ENCODE measurements at places on chromosomes 1 and 21.
A peak's percentile ranks its signal among the peaks of the same experiment; 100 is the strongest.

- no peak for DNase-seq
These were observed 209.6 kb downstream of the NUF2 start for GRCh38 chr1:163531345-163531744.

GRCh38 chr1:81208441-81208840, 592.3 kb upstream of the ADGRL2 start:
- DNase-seq: no peak

DNA sequence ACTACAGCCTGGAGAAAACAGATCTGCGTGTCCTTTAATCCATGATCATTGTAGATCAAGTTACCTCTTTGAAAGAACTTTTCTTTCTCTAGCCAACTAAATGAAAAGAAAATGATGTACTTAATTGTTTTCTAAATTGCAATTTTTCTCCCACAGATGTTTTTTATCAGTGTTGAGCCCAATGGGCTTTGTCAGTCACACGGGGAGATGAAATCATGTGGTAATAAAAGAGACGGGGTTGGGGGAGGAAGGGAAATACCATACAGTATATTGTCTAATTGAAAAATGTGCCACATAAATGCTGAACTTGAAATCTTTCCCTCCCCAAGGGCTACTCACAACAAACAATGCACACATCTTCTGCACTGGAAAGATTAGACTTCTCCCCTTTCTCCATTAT, 58.4 kb downstream of the NTMT2 start:
- no peak for DNase-seq

DNA sequence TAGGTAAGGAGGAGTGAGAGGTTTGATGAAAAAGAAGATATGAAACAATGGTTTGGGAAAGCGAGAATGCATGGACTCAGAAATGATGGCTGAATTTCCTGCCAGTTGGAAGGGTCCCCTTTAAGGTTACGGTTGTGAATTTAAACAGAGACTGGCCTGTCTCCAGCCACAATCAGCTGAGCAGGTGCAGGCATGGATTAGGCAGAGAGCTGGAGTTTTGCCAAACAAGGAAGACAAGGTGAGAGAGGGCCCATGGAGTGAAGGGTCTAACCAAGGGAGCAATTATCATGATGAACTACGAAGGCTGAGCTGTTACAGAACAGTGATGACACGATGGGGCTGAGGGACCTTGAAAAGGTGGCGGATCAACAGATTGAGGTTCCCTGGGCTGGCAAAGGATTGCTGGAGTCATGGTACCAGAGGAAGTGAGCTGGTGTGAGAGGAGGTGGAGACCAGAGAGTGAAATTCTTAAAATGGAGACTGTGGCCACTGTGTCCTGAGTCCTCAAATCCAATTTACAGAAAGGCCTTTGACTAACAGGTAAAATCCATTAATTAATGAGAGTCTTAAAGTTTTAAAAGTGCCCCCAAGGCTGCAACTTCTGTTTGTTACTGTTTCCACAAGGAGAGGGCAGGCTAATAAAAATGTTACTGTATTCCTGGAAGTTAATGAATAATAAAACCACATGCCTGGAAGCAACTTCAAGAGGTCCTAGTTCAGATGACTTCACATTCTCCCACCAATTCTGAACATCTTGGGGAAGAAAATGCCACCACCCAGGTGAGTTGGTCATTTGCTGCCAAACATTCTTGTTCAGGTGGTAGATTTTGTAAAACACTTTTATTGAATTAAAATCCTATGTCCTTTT, 41.5 kb downstream of the LHX9 start:
- DNase-seq: no peak

GRCh38 chr1:150909585-150910180, 16.5 kb upstream of the SETDB1 start:
- DNase-seq: no peak

- no peak for DNase-seq
These were observed 53.3 kb upstream of the TSPAN2 start for GRCh38 chr1:115142616-115143015.

GRCh38 chr1:14787604-14788003, 189.1 kb downstream of the KAZN start:
- DNase-seq: no peak

- no peak for DNase-seq
These were observed 9.0 kb upstream of the DMRTB1 start for GRCh38 chr1:53450225-53450624.

GRCh38 chr1:209759829-209760359, 4.0 kb downstream of the TRAF3IP3 start:
- no peak for DNase-seq

DNA sequence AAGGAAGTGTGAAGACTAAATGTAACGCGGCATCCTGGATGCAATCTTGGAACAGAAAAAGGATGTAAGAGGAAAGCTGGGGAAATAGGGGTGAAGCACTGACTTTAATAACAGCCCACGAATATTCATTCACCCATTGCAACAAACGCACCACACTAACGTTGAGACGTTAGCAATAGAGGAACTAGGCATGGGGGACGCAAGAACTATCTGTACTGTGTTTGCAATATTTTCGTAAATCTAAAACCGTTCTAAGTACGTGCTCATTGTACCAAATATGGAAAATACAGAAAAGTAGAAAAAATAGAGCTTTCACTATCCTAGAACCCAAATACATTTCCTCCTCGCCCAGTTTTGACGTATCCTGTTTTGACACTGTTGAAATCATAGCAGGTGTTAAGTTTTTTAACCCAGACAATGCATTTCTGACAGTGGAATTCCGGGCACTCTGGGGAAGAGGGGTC, 3.9 kb downstream of the LAPTM5 start:
- no peak for DNase-seq

DNA sequence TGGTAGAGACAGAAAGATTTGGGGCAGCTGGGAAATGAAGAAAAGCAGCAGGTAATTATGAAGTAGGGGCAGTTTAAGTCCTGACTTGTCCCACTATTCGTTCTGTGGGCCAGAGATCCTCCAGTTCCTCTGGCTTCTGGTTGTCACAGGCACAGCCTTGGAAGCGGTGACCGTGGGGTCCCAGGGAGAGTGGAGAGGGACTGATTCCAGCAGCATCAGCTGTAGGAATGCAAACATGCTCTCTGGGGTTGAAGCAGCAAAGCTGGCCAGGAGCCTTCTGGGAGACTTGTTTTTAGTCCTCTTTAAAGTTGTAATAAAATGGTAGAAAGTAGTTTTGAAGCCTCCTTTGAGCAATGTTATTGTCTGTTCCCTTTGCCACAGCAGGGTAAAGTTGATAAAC, 488.0 kb downstream of the LMO4 start:
- DNase-seq: no peak

DNA sequence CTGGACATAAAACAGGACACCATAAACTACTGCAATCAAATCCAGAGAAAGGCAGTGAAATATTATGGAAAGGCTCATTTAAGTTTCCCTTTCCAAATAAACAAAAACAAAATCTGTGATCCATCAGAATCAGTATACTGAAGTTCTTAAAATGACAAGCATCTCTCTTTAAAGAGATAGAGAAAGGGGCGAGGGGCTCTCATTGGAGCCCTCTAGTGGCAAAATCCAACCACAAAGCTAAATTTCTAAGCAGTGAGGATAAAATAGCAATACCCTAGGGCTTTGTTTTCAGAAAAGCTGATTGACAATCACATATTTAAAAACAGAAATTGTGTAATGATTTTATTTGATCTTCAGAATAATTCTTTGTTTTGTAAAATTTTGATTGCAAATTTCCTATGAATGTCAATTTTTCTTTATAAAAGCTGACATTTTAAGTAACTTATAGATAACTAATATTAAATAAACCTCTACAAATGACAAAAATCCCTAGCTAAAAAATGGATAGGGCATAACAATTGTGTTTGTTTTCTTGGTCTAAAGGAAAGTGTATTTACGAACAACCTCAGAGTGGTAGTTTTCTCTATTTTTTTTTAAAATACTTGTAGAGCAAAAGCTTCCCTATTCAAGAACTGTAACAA, 138.2 kb downstream of the COL24A1 start:
- DNase-seq: no peak

DNA sequence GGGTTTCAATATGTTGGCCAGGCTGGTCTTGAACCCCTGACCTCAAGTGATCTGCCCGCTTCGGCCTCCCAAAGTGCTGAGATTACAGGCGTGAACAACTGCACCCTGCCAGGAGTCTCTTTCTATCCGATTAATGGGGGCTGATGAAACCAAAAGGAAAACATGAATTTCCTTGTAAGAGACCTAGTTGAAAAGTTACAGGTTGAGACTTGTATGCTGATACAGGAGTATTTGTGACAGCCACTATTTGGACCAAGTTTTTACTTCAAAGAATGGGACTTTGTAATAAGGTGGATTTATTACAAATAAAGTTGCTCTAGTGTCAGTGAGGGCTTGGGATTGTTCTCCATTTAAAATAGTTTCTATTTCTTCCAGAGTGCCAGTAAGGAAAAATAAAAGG, 43.6 kb upstream of the TMEM61 start:
- DNase-seq: no peak

- no peak for DNase-seq
These were observed 69.6 kb downstream of the SDCCAG8 start for GRCh38 chr1:243325305-243325890.

GRCh38 chr1:117652421-117652820, 46.6 kb downstream of the TENT5C start:
- no peak for DNase-seq

DNA sequence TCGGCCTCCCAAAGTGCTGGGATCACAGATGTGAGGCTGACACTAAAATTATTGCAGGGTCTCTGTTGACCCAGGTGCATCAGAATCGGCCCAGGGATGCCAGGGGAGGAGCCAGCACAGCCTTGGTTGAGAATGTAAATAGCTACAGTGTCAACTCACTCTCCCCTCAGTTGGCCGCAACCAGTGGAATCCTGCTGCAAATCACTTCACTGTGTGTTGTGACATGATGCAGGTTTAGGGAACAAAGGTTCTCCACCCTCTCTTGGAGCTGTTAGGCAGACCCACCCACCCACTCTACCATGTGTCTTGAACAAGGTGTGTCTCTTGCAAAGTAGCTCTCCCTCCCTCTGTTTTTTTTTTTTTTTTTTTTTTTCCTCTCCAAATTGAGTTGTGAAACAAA, 60.5 kb upstream of the SOD1 start:
- DNase-seq: peak; percentile 22

GRCh38 chr1:87410776-87411480, 82.2 kb downstream of the LMO4 start:
- DNase-seq: peak; percentile 97

DNA sequence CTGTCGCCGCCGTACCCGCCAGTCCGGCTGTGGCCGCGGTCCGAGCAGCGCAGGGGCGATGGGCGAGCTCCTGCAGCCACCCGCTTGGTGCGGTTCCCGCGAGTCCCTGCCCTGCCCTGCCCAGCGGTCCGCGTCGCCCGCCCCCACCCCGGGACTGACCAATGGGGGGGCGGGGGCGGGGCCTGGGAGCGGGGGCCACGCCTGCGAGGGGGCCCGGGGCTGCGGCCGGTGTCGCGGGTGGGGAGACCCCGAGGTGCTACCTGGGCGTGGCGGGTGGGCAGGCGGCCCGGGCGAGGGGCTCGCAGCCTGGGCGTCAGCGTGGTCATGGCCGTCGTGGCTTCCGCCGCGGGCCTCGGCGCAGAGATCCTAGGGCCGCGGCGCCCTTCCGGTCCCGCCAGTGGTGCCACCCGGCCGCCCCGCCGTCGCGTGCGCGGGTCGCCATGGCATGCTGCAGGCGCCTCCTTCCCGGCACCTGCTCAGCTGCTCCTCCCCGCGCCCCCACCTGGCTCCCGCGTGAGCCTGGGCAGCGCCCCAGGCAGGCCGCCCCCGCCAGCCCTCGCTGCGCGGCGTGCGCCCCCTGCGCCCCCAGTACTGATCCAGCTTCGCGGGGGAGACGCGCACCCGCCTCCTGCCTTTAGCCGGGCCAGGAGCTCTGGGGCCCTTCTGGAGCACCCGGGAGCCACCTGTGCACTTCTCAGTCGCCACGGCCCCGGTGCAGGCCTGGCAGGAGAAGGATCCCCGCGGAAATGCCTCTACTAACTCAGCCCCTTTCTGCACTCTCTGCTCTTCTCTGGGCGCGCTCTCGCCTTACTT, at the start of gene BMP8B:
Gene BMP8B, minus strand, starts transcription at position 108 of the 813 bp plus-strand sequence. CDS start 380 bp downstream, outside the sequence.
- peak; percentile 80 for DNase-seq

DNA sequence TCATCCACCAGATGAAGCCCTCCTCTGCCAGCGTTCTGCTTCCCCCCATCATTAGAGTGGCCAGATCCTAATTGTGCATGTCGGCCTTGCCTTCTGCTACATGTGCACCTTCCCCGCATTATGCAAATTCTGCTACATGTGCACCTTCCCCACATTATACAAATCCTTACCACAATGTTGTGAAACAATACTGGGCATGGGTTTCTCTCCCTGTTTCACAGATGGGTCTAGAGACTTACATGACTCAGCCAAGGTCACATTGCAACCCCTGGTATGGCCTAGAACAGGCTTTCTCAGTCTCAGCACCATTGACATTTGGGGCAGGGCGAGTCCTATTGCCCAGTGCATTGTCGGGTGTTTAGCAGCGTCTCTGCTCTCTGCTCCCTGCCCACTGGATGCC, 1.0 kb upstream of the CELA2A start:
- DNase-seq: no peak

DNA sequence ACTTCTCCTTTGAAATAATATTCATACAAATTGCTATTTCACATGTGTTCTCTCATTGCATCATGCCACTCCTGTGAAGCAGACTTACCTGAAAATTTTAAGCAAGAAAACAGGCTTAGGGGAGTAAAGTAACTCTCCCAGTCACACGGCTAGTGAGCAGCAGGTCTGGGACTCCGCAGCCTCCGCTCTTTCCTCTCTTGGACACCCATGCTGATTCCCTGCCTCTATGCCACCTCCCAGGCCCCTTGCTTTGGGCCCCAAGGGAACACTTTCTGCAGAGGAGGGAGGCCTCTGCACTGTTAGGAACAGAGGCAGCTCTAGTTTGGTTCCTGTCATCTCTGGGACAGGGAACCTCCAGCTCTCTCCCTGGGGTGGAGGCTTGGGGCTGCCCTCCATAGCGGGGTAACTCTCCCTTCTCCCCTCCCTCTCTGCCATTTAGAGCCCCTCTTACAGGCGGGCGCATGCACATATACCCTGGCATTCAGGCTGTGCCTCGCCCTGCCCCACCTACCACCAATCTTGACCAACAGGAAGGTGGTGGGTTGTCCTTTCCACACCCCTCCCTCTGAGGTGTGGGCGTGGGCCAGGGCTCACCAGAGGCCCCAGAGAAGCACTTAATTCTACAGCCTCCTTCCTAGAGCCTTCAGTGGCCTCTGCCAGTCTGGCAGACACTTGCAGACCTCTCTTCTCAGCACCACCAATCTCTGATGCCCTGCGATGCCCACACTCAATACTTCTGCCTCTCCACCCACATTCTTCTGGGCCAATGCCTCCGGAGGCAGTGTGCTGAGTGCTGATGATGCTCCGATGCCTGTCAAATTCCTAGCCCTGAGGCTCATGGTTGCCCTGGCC, at the start of gene RXFP4:
Gene RXFP4, plus strand, starts transcription at position 646 of the 852 bp plus-strand sequence. Its CDS starts 72 bp downstream, at position 718.
- DNase-seq: no peak

DNA sequence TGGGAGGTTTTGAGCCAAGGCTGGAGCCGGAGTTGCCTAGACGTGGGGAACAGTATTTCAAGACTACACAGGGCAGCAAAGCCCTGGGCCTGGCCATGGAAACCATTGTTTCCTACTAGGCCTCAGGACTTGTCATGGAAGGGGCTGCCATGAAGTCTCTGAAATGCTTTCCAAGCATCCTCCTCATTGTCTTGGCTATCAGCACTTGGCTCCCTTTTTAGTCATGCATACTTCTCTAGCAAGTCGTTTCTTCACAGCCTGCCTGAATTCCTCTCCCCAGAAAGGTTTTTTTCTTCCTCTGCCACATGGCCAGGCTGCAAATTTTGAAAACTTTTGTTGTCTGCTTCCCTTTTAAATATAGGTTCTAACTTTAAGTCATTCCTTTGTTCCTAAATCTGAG, 406.6 kb upstream of the TMPRSS15 start:
- no peak for DNase-seq

- DNase-seq: no peak
These were observed 82.1 kb upstream of the DUSP10 start for GRCh38 chr1:221824025-221824424.

- DNase-seq: no peak
These were observed 131.0 kb downstream of the KCNT2 start for GRCh38 chr1:196477262-196477661.

All from head of caudate nucleus (tissue), 42 donors.